ENCODE measurements at places on chromosomes 16 and 17. TPM values are rescaled to one million over a fixed set of nuclear protein-coding genes. Genes with fewer than 3 reads are reported as not detected.

The CHTF18 gene
- total RNA-seq = 36.9 TPM

The RAC3 gene
- not detected for total RNA-seq

The HOXB3 gene
- total RNA-seq = 20.1 TPM

The FBXW10 gene
- total RNA-seq = not detected

- no peak for DNase-seq
These were observed 4.8 kb downstream of the RPA1 start for GRCh38 chr17:1834380-1835149.

- no peak for DNase-seq
These were observed 123.0 kb upstream of the CACNG5 start for GRCh38 chr17:66711881-66712321.

GRCh38 chr17:80921159-80921558 is 70.5 kb upstream of the CHMP6 start:
- no peak for DNase-seq

DNA sequence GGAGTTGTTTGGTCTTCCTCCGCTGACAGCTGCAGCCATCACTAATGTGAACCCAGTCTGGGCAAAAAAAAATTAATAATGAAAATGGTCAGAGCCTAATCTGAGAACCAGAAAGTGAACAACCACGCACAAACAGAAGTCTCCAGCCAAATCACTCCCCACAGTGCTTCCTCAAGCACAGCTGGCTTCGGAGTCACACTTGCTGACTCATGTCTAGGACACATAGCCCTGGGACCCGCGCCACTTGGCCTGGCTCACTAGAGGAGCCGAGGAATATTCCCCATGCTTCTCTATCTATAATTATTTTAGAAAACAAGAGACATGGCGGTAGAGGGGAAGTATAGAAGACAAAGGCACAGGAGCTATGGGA is 109.1 kb downstream of the ZFHX3 start:
- DNase-seq = peak; percentile 52

GRCh38 chr16:81708266-81709015 is 70.7 kb upstream of the PLCG2 start:
- peak; percentile 43 for DNase-seq

DNA sequence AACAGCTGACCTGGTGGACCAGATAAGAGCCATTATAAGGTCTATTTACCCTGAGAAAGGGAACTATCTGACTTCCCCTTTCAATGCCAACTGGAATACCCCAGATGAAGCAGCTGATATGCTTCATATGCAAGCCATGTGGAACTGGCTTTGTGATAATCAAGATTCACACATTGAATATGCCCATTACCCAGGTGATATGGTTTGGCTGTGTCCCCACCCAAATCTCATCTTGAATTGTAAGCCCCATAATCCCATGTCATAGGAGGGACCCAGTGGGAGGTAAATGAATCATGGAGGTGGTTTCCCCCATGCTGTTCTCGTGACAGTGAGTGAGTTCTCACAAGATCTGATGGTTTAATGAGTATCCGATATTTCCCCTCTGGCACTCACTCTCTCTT is 42.1 kb downstream of the IKZF3 start:
- DNase-seq = no peak

- DNase-seq = no peak
These were observed 21.0 kb downstream of the PMM2 start for GRCh38 chr16:8818504-8819270.

DNA sequence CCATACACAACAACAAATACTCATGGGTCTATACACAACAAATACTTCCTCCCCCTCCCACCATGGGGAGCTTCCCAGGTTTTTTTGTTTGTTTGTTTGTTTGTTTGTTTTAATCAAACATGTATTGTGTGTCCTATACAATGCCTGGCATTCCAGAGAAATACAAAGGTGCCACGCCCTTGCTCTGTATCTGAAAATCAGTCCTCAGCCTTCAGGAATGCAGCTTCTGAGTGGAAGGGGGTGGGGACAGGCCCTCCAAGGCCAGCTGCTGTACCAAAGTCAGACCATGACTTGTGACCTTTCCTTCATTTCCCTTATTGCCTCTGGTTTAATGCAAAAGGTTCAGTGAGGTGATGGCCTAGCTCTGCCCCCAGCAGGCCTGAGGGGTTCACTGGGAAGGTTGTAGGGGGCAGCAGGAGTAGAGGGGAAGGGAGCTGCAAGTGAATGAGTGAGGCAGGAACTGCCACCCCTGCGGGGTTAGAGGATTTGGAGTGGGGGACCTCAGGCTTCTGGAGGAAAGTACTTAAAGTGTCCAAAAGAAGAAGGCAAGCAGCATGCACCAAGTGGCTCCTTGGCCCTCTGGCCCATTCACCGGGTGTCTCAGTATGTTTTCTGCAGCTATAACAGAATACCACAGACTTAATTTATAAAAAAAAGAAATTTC is 105.2 kb downstream of the CLEC16A start:
- DNase-seq = peak; percentile 59

GRCh38 chr17:507441-507840 is 154.8 kb upstream of the RPH3AL start:
- no peak for DNase-seq

DNA sequence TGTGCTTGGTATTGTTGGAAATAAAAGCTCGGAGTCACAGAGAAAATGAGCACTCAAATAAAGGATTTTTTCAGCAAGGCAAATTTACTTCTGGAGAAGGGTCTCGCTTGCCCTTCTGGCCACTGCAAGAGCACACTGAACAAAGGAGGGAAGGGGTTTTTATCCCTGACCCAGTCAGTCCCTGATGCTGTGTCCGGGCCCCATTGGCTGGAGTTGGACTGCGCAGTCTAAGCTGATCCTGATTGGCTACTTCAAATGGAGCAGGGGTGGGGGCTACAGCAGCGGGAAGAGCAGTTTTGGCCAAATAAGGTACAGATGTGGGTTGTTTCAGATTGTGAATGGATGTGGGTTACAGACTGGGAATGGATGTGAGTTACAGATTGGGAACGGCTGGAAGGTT is 4.3 kb upstream of the NLRP1 start:
- DNase-seq = no peak

- DNase-seq = no peak
These were observed 22.3 kb downstream of the MYH11 start for GRCh38 chr16:15834502-15834901.

GRCh38 chr17:62679866-62680377 is 52.5 kb downstream of the MRC2 start:
- DNase-seq = no peak

DNA sequence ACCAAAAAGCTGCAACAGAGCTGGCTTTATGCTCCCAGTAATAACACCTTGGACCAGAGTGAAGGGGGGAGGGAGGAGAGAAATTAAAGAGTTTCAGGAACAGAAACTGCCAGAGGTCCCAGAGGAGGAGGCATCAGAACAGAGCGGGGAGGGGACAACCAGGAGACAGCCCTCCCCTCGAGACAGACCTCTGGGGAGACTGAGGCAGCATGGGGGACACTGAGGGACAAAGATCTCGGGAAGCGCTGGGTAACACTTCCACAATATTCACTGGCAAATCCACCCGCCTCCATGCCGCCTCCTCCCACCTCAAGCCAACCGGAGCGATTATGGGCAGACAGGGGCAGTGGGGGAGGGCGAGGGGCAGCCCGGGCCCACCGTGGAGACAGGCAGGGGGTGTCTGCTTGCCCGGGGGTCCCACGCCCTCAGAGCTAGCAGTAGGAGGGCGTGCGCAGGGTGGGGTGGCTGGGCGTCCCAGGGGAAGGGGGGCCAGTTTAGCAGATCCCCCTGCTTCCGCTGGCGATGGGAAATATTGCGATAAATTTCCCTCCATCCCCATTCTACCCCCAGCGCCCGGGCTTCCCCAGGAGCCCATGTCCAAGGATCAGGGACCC is 1.2 kb downstream of the PCGF2 start:
- DNase-seq = no peak

DNA sequence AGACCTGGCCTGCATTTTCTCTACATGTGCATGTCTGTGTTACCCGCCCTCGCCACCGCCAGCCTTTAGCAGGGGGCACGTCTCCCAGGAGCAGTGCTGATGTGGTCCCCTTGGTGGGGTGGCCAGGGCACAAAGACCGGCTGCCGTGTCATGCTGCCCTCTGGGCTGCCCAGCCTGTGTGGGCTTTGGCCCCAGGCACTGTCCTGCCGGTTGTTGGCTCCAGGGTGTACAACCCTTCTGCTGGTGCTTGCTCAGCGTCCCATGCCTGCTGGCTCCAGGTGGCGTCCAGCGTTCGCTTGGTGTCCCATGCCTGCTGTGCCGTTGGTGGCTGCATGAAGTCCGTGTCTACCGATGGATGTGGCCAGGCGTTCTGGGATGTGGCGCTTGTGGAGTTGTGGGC is 4.1 kb downstream of the BAIAP2 start:
- DNase-seq = no peak

GRCh38 chr17:36149296-36149820 is 27.1 kb downstream of the TBC1D3B start:
- peak; percentile 70 for DNase-seq
